ENCODE measurements at places on chromosomes 7 and 10. TPM values are rescaled to one million over a fixed set of nuclear protein-coding genes. Genes with fewer than 3 reads are reported as not detected.

The TAS2R5 gene
- 0.39 TPM for total RNA-seq

The SPAG6 gene
- not detected for total RNA-seq

The WNT2 gene
- 0.13 TPM for total RNA-seq

The DPCD gene
- 36.3 TPM for total RNA-seq

The OR6V1 gene
- total RNA-seq, result not detected

The RBM48 gene
- 9.4 TPM for total RNA-seq

The PRLHR gene
- not detected for total RNA-seq

The LRRC18 gene
- not detected for total RNA-seq

The CALY gene
- 14.1 TPM for total RNA-seq

The UNCX gene
- total RNA-seq, result not detected

The KCP gene
- not detected for total RNA-seq

Measured in epithelial cell of alveolus of lung (primary cell).